ENCODE measurements at places on chromosomes 7 and 10. TPM values are rescaled to one million over a fixed set of nuclear protein-coding genes. Genes with fewer than 3 reads are reported as not detected.

NEURL1 gene
- polyA plus RNA-seq, result 0.05 TPM

- peak; percentile 38 for DNase-seq
Observed at GRCh38 chr7:80942261-80943041, 23.6 kb upstream of the SEMA3C start.

- no peak for DNase-seq
Observed at GRCh38 chr10:128877141-128877540, 589.9 kb upstream of the MGMT start.

DNA sequence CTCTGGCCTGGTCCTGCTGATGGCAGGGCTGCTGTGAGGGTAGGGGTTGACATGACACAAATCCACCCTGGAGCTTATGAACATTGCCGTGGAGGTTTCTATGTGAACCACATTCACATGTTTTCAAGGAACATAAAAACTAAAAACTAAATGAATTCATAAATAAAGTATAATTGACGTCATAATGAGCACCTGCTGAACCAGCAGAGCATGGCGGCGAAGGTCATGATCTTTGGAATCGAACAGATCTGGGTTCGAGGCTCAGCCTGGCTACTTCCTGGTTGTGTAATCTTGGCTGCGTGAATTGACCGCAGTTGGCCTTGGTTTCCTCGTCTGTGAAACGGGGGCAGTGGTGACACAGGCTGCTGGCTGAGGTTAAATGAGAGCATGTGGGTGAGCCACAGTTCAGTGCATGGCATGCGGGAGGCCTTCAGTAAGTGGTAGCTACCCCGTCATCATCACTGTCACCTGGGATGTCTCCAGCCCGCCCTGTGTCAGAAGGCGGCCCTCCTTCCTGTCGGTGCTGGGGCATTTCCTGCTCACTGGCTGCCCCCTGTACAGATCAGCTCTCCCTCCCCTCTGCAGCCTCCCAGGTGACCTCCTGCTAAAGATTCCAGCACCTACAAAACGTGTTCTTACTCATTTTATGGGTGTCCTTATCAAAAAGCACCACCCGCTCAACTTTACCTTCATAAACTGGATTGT, 190.3 kb upstream of the SHH start:
- DNase-seq, result no peak

DNA sequence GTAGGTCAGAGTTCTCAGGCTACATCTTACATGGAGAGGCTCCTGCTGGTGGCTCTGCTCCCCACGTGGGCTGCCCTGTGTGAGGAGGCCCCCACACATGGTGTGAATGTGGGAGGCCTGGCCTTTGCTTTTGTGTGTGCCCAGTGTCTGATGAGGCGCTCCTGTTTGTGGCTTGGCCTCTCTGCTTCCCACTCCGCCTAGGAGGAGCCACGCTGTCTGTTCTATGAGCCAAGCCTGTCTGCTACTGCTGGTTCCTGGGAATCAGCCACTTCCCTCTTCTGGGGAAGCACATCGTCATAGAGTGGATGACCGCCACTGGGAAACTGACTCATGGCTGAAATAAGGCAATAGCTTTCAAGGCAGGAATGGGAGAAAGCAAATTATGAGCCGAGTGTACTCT, 87.1 kb downstream of the CYP26A1 start:
- no peak for DNase-seq

All from SK-N-SH (cell line).